T-helper 22 cell (primary cell): ENCODE measurements at places on chromosomes 5 and 9.

GRCh38 chr9:77751341-77752091, 103.4 kb upstream of the GNA14 start:
- no peak for DNase-seq

DNA sequence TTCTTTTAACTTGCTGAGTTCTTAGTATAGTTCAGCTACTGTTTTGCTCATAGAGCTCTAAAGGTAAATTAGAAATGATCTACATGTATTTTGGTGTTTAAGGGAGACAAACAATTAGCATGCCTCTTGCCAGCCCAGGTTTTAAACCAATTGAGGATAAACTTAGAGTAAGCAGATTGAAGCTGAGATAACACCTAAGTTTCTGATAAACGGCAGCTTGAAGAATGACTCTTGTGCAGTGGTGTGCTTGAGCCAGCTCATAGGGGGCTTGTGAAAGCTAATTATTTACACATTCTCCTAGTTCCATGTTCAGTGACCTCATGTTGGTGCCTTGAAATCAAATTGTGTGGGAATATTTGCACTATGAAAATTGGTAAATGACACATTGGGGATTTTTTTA, 193.0 kb downstream of the PRR16 start:
- DNase-seq: no peak

DNA sequence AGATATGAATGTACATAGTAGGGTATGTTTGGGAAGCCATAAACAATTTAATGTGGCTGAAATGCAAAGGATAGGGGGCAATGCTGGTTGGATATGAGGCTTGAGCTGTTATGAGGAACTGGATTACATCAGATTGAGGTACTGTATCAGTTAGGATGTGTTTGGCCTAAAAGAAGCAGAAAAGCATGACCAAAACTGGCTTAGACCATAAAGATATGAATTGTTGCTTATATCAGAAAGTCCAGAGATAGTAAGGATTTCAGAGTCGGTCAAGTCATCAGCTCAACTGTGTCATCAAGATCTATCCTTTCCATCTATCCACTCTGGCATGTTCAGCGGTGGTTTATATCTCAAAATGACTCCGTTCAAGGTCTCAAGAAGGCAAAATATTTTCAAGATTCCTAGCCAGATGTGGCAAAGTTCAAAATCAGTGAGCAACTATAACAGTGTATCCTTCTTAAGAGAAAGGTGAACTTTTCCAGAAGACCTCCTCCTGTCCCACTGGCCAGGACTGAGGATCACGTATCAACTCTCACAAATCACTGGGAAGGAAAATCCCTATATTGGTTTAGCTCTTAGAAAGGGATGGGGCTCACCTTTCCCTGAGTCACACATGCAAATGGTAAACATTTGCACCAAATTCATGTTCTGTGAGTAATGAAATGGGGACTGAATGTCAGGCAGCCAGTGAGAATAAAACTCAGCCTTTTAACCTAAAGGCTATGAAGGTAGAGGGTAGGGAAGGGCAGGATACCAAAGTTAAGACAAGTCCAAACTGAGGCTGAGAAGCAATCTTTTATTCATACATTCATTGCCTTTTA, 257.8 kb downstream of the TRIM32 start:
- DNase-seq: no peak

DNA sequence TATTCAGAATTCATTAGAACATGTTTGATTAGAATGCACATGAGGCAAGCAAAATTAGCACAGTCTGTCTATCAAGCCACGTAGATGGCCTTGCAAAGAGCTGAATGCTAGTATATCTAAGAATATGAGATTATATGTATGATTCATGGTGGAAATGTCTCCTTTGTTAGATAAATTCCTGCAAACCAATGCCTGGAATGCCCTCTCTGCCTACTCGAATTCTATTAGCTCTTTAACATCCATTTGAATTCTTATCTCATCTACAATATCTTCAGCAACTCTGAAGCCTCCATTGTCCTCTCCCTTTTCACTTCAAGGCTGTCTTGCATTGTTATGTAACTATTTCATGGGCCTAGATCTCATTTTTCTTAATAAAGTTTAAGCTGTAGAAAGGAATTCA, 205.5 kb downstream of the TMC1 start:
- DNase-seq: no peak

- DNase-seq: no peak
Measured at GRCh38 chr5:144134194-144134826, 36.1 kb downstream of the YIPF5 start.

- DNase-seq: no peak
Measured at GRCh38 chr9:638152-638551, 203.3 kb upstream of the DMRT1 start.

- DNase-seq: no peak
Measured at GRCh38 chr5:139926797-139927503, 116.1 kb downstream of the NRG2 start.

- DNase-seq: no peak
Measured at GRCh38 chr5:141940695-141941271, 17.1 kb downstream of the DELE1 start.

DNA sequence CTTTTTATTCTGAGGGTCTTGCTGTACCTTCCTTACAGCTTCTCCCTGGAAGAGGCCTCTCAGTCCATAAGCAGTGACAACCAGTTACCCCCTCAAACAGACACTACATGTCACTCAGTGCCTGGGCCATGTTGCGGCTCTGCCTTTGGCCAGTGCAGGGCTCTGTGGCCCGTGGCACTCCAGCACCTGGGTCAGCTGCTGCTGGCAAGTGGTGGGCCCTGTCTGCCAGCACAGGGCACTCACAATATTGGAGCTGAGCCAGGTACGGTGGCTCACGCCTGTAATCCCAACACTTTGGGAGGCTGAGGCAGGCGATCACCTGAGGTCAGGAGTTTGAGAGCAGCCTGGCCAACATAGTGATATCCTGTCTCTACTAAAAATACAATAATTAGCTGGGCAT, 24.2 kb downstream of the DAP start:
- DNase-seq: no peak

DNA sequence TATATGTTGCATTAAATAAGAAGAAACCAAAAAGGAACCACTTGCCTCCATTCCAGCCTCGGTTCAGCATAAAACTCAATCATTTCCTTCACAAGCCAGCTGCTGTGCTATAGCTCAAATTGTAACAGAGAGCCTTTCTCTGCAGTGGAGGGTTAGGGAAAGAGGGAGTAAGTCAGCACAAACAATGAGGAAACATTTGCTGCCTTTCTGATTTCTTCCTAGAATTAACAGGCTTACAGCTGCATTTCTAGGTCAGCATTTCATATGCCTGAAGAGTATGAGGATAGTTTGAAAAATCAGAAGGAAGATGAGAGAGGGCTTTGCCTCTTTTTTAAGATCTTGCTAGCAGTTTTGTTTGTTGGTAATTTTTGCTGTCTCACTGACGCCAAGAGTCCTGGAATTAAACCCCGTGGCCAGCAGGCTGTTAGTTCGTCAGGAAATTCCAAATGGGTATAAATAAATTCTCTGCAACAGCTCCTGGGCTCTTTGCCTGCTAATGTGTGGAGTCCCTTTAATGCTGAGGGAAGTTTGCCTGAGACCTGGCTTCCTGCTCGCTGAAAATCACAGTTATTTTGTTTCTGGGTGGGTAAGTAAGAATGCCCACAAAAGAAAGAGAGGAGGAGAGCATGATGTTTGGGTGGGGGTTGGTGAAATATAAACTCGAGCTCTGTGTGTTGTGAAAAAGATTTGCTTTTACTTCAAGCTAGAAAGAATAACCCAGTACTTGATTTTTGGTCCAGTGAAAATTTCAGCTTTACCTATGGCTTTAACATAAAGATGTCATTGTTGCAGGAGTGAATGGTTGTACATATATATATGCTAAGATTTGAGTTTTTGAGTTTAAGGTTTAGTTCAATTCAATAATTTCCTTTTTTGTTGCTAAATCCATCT, 148.1 kb upstream of the DMRT1 start:
- no peak for DNase-seq
